NCI-H187 (cell line): ENCODE measurements at places on chromosomes 13 and 19.

DNA sequence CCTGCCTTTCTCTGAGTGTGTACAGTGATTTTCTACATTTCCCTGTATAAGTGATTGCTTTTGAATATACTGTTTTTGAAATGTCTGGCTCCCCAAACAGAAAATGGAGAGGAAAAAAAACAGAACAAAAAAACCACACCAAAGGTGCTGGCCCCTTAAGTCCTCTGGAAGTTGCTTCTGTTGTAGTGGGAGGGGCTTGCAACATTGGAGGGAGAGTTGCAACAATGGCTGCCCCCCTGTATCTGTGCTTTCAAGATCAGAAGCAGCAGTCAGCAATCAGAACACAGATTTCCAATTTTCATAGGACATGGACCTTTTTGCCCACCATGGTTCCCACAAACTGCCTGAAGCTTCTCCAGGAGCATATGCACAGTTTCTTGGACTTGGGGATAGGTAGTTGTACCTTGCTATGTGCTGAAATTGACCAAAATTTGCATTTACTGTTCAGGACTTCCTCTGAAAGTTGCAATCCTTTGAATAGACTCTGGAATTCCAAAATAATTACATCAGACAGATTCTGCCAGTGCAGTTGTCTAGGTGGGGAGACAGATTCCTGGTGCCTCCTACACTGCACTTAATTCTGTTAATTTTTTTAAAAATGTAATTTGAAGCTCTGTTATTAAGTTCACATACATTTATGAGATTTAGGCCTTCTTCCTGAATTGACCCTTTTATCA, 13.8 kb downstream of the BIVM start:
- DNase-seq, result no peak

DNA sequence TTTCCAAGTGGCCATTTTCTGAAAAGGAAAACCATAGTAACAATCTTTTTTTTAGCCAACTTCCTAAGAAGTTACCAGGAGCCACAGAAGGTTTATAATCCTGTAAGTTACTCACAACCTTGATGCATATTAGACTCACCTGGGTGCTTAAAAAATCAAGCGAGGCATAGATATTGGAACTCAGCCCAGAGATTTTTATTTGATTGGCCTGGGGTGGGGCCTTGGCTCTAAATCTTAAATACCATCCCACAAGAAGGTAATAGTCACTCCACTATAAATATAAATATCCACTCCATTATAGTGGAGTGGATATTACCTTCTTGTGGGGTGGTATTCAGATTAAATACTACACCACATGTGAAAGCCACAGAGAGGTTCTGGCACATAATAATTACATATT, 429.6 kb downstream of the RFC3 start:
- no peak for DNase-seq

- no peak for DNase-seq
These were observed 198.2 kb downstream of the MYO16 start for GRCh38 chr13:108827646-108828045.

DNA sequence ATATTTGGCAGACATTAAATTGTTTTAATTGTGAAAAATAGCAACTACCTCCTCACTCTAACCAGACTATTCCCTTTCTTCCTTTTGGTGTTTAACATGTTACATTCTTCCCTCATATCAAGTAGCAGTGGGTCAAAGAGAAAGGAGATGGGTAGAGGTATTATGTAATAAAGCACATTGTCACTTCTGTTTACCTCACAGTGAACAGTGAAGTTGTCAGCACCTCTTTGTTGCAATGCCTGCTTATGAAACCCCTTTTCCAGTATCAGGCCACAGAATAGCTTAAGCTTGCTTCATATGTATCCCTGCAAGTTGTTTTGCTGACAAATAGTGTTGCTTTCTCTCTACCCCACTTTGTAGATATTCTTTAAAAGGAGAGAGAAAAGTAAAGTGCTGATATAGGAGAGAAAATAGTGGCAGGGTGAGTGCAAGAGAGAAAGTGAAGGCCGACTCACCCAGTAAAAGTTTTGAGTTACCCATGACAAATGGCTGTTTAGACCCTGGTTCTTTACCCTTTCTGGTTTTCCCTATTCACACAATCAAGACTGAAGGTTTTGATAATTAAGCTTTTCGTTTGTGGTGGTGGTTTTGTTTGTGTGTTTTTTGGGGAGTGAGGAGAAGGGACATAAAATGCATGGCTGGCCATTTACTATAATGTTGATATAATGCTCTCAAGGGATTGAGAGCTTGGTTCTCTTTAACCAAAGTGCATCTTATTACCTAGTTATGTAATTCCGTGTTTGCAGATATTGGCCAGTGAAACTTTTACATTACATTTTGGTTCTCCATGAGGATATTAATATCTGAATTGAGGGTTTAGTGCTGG, 3.7 kb downstream of the ITM2B start:
- no peak for DNase-seq

DNA sequence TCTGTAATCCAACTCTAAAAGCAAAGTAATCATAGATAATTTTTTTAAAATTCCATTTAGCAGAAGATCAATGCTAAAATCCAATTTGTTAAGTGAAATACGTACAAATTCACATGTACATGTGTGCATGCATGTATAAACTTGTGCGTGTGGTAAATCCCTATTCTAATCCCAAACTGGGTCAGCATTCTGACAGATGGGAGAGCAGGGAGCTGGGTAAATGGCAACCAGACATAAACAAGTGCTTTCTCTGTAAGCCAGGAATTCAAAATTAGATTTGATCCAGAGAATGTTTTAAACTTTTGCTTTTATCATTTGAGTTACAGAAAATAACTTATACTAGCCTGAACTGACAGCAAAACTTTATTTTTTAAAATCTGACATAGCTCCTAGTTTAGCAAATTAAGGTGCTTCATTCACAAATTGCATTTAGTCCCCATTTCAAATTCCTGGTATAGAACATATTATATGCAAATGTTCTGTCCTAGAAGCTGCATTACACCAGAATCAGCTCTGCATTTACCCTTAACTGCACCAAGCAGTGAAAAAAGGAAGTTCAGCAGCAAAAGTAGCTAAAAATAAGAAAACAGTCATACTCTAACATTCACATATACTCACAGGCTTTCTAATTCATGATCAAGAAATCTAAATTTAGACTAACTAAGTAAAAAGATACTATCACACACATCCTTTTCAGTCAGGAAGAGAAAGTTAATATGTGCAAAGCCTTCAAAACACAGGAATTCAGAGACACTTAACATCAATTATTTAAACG, 32.6 kb downstream of the UBL3 start:
- no peak for DNase-seq

- no peak for DNase-seq
These were observed 254.1 kb upstream of the RXFP2 start for GRCh38 chr13:31485183-31485582.

- DNase-seq, result no peak
These were observed 17.7 kb downstream of the WTIP start for GRCh38 chr19:34499155-34499834.

DNA sequence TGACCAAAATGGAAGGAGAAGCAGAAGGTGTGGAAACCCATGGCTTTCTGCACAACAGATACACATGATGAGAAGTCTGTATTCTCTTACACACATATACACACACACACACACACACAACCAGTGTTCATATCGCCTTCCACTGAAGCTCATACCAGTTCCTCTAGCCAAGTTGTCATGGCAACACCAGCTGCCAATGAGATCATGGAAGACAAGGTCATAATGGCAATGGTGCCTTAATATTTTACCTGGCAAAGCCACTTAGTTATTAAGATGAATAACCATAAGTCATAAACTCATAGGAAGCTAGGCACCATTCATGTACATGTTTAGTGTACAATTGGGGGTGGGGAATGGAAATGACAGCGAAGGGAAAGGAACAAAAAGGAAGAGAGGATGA, 2.6 kb upstream of the DHRS12 start:
- DNase-seq, result no peak

- no peak for DNase-seq
These were observed 155.2 kb upstream of the IPO5 start for GRCh38 chr13:97798171-97798821.

GRCh38 chr13:74921326-74921725, 560.6 kb downstream of the TBC1D4 start:
- no peak for DNase-seq

DNA sequence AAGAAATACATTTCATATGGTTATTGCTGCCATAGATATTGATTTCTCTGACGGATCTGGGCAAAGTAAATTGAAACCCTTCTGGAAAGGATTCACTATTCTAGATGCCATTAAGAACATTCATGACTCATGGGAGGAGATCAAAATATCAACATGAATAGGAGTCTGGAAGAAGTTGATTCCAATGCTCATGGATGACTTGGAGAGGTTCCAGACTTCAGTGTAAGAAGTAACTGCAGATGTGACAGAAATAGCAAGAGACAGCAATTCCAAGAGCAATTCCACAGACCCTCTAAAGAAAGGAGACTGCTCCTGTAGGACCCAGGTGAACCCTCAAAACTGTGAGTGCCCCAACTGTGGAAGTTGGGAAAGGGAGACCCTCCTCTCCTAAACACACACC, 30.9 kb upstream of the KCTD12 start:
- DNase-seq, result no peak

GRCh38 chr13:60158321-60158801, 5.4 kb downstream of the DIAPH3 start:
- DNase-seq, result no peak

DNA sequence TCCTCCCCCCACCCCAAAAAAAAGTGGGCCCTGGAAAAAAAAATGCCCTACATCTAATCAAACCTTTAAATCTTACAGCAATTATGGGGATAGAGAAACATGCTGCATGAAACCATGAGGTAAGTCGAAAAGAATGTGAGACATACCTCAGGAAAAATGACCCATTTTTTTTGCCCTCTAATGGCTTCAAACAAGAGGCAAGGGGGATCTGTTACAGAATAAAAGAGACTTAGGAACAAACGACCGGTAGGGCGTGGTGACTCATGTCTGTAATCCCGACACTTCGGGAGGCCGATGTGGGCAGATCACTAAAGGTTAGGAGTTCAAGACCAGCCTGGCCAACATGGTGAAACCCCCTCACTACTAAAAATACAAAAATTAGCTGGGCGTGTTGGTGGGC, 8.4 kb downstream of the RGL3 start:
- DNase-seq, result no peak

GRCh38 chr13:44868397-44868796, 120.9 kb downstream of the NUFIP1 start:
- no peak for DNase-seq

DNA sequence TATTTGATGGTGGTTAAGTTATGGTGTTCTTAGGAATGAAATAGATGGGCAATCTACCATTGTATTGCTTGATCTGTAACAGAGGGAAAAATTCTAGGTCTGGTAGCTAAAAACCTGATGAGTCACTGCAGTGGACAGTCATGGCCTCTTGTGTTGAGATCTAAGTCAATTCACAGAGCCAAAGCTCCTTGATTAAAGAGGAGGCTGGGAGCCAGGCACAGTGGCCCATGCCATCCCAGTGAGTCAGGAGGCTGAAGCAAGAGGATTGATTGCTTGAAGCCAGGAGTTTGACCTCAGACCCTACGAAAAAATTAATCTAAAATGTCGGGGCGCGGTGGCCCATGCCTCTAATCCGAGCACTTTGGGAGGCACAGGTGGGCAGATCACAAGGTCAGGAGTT, 67.1 kb upstream of the KPNA3 start:
- no peak for DNase-seq

DNA sequence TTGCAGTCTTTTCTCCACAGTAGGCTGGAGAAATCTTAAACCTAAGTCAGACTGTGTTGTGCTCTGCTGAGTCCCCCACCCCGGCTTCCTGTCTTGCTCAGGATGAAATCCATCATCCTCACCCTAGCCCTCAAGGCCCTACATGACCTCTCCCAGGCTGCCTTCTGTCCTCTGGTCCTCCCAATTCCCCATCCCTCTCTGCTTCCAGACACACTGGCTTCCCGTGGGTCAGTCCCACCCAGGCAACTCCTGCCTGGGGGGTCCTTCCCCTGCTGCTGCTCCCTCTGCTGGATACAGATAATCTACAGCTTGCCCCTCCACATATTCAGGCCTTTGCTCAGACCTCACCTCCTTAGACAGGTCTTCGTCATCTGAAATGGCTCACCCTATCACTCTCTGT, 18.4 kb upstream of the CBY2 start:
- DNase-seq, result no peak

DNA sequence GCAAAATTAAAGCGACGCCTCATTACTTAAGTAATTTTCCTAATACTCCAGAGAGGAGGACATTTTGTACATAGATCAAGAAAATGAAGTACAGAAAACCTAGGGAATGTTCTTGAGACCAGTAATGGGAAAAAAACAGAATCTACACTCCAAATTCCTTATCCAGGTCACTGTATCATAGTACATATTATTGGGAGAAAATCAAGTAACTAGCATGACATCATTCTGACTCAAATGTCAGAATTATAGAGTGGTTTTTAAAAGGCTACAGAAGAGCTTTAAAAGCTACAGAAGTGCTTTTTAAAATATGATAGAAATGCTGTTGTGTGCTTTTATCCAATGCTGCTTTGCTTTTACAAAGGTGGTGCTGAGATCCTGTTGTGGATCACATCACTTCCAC, 86.3 kb upstream of the SLC15A1 start:
- DNase-seq, result peak; percentile 54

GRCh38 chr19:38453596-38453995, 20.1 kb downstream of the RYR1 start:
- no peak for DNase-seq

GRCh38 chr19:32397671-32398101, 7.9 kb upstream of the DPY19L3 start:
- DNase-seq, result no peak

- no peak for DNase-seq
These were observed 8.0 kb downstream of the TINCR start for GRCh38 chr19:5559804-5560133.

DNA sequence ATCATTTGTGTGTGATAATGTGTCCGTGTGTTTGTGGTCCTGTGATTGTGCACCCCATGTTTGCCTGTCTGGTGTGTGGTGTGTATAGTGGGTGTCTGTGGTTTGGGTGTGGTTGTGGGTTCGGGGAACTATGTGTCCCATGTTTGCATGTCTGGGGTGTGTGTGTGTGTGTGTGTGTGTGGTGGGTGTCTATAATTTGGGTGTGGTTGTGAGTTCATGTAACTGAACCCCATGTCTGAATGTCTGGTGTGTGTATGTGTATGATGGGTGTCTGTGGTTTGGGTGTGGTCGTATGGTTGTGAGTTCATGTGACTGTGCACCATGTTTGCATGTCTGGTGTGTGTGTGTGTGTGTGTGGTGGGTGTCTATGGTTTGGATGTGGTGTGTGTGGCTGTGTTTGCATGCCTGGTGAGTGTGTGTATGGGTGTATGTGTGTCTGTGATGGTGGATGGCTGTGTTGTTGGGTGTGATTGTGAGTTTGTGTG, 11.1 kb upstream of the NFIX start:
- DNase-seq, result no peak

DNA sequence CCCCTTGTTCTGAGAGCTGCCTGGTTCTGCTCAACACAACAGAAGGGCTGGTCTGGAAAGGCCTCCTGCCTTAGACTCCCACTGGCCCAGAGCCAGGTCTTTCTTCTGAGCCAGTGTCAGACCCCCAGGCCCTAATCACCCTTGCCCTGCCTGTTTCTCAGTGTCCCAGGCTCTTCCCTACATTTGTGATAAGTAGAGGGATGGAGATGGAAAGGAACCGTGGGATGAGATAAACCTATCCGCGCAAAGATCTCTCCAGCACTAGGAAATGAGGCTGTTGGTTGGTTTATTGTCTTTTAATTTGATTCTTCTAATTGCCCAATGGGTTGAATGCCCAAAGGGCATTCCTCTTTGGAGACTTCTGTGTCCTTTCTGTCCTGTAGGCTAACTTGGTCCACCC, 470.0 kb downstream of the TSHZ3 start:
- DNase-seq, result no peak
